Stimulated activated CD4-positive, alpha-beta T cell treated with anti-CD3 and anti-CD28 coated beads, Interleukin-1b, Interleukin-23, amount 100 ng/mL, for 4 hours (primary cell): ENCODE measurements at places on chromosomes 5 and 9.

DNA sequence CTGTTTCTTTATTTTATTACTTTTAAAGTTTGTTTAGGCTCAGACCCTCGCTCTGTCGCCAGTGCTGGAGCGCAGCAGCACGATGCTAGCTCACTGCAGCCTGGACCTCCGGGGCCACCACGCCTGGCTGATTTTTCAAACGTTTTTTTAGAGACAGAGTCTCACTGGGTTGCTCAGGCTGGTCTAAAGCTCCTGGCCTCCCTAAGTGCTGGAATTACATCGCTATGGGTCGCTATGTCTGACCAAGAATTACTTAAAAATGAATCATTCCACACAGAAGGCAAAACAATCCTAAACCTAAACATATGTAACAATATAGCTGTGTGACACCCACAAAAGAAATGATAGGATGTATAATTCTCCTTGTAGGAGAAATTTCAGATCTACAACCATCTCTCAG, 86.9 kb upstream of the SIMC1 start:
- DNase-seq: no peak

DNA sequence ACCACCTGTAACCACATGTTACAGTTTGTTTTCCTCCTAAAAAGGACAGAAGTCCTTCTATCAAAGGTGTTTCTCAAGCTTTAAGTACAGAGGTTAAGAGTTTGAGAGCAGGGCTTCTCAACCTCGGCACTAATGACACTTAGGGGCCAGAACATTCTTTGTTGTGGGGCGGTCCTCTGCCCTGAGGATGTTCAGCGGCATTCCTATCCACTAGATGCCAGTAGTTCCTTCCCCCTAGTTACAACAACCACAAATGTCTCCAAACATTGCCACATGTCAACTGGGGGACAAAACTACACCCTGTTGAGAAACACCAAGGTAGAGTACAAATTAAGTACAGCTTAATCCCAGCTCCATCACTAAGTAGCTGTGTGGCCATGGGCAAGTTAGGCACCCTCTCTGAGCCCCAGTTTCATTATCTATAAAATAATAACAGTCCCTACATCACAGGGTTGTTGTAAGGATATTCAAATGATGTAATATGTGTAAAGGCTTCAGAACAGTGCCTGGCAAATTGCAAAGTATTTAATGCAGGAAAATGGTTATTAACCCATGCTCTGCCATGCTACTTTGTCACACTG, 44.6 kb downstream of the PIP5K1B start:
- no peak for DNase-seq

- DNase-seq: no peak
Observed at GRCh38 chr5:136004436-136004835, 24.4 kb upstream of the TGFBI start.

- DNase-seq: no peak
Observed at GRCh38 chr9:86732514-86733171, 214.7 kb downstream of the GAS1 start.

DNA sequence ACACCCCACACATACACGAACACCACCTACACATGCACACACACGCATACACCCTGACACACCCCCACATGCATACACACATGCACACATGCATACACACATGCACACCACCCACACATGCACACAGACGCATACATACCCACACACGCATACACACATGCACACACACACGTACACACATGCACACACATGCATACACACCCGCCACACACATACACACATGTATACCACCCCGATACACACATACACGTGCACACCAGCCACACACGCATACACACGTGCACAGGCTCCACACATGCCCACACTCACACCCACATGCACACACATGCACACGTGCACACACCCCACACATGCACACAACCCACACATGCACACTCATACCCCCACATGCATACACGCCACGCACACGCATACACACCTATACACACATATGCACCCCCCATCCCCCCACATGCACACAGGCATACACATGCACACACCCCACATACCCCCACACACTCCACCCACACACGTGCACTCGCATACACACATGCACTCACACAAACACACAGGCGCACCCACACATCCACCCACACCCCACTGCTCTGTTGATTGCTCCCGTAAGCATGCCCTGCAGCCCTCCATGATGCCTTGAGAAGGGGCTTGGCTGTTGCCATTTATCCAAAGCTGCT, 119.3 kb downstream of the COL5A1 start:
- no peak for DNase-seq

GRCh38 chr9:35806101-35806500, 6.0 kb downstream of the SPAG8 start:
- DNase-seq: no peak

DNA sequence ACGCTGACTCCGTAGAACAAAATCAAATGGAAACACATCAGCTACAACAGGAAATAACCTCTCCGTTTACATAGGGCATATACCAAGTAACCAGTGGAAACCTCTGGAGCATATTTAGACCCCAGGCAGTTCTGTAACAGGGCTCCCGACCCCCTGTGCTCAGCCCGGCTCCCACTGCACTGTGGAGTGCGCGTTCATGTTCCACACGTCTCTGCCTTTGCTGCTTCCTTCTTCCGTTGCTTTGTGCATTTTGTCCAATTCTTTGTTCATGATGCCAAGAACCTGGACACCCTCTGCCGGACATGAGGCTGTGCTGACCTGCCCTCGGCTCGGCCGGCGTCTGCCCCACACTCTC, 5.9 kb upstream of the AGPAT2 start:
- no peak for DNase-seq

GRCh38 chr5:76391014-76391413, 12.1 kb upstream of the IQGAP2 start:
- DNase-seq: no peak

GRCh38 chr9:127950513-127951289, 13.0 kb upstream of the DPM2 start:
- no peak for DNase-seq

- no peak for DNase-seq
Observed at GRCh38 chr5:118857700-118858099, 130.6 kb downstream of the DTWD2 start.

GRCh38 chr5:159515909-159516415, 185.7 kb upstream of the IL12B start:
- peak; percentile 72 for DNase-seq

- no peak for DNase-seq
Observed at GRCh38 chr5:68884144-68884754, 209.6 kb upstream of the SLC30A5 start.

DNA sequence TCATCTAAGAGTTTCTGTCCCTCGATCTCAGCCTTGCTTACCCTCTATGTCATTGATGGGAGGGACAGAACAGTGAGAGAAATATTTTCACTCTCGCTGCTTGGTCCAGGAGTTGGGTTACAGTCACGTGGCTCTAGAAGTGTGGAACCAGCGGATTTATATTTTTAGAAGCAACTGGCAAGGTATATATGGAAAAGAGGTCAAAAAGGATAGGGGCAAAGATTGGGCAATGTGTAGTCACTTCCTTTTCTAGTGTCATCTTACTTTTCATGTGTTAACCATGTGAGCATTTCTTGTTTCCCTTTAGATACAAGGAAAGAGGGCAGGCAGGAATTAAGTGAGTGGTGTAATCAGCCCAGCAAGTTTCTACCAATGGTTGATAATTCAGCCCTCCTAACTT, 111.5 kb upstream of the ZNF366 start:
- no peak for DNase-seq

- DNase-seq: no peak
Observed at GRCh38 chr5:150043657-150044328, 42.6 kb downstream of the CSF1R start.
